ENCODE measurements at places on chromosomes 3 and 15. TPM values are rescaled to one million over a fixed set of nuclear protein-coding genes. Genes with fewer than 3 reads are reported as not detected.

- DNase-seq, result no peak
Measured at GRCh38 chr3:179981646-179982045, 55.1 kb downstream of the PEX5L start.

GRCh38 chr3:63918321-63918720 lies 6.1 kb upstream of the SCAANT1 start:
- no peak for DNase-seq

GRCh38 chr3:60703956-60704736 lies 547.1 kb downstream of the FHIT start:
- DNase-seq, result no peak

- DNase-seq, result no peak
Measured at GRCh38 chr3:71092665-71093064, 490.9 kb downstream of the FOXP1 start.

- DNase-seq, result no peak
Measured at GRCh38 chr3:53426918-53427317, 67.5 kb upstream of the CACNA1D start.

- DNase-seq, result no peak
Measured at GRCh38 chr3:130707902-130708601, 38.6 kb downstream of the PIK3R4 start.

DNA sequence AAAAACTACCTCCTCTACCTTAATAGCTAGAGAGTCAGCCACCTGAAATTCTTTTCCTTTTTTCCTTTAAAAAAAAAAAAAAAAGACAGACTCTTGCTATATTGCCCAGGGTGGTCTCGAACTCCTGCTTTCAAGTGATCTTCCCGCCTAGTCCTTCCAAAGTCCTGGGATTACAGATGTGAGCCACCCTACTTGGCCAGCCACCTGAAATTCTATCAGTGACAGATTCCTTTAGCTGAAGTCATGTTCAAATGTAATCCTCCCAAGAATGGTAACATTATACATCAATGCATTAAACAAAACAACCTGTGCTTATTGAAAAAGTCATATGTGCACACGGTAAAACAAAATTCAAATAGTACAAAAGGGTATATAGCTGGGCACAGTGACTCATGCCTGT lies 51.8 kb upstream of the ATOSA start:
- DNase-seq, result no peak

GRCh38 chr15:26838742-26839460 lies 28.0 kb upstream of the GABRA5 start:
- DNase-seq, result no peak

- DNase-seq, result no peak
Measured at GRCh38 chr3:178964551-178964950, 107.1 kb downstream of the ZMAT3 start.

DNA sequence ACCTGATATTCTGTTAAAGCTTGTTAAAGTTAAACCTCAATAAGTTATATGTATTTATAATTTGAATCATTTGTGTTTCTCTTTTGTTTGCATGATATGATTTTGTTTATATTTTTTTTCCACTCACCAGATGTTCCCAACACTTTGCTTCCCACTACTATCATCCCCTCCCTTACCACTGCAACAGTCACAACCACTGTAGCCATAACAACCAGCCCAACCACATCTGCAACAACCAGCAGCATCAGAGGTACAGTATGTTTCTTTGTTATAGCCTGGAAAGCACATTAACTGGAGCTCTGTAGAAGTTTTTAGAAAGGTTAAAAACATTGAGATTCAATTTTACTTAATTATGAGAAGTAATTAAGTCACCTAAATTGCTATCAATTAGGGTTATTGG lies 1011.9 kb downstream of the VGLL3 start:
- no peak for DNase-seq

DNA sequence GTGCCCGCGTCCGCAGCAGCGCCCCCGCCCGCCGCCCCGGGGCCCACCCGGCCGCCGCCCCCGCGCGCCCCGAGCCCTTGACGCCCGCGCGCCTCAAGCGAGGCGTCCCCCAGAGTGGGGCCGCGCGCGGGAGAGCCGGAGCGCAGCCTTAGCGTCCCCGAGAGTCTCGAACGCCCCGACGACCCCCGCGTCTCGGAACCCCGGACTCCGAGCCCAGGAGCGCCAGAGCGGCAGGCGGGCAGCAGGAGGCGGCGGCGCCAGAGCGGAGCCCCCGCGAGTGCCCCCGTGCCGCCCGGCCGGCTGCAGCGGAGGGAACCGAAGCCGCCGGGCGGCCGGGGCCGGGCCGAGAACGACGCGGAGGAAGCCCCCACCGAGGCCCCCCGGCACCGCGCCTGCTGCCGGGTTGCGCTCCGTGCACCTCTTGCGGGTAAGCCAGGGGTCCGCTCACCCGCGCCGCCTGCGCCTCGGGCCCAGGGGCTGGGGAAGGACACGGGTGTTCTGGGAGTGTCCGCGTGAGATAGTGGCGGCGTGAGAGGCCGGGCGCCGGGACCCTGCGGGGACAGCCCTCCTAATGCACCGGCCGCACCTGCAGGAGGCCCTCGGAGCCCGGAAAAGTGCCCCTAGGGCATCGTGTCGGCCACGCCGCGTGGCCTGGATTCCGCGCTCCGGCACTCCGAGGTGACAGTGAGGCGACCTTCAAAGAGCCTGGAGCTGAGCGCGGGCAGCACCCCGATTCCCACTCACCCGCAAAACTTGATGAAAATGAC lies 52.0 kb upstream of the ULK4 start:
- peak; percentile 49 for DNase-seq

DNA sequence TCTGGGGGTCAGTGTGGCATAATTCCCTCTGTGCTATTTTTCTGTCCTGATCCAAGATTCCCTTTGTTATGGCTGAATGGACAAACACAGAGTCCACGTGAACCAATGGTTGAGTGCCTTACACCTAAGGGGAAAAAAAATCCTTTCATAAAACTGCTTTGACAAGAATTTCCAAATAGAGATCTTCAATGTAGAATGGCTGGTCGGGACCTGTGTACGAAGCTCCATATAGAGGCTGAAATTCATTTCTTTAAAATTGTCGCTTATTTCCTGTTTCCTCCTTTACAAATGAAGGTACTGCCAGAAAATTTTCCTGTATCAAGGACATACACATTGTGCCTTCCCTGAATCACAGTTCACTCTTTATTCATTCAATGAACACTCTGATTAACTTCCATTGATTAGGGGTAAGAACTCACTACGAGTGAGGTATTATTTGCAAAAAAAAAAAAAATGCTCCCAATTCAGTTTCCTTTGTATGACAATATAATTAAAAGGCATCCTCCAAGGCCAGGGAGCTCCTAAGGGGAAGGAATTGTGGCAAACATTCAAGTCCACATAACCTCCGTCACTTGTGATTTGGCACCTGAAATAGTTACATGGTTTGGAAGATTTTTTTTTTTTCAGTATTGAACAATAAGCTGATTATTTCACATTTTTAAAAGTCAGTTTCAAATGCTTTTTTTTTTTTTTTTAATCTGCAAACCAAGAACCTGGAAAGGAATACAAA lies 293.8 kb downstream of the MEX3B start:
- DNase-seq, result no peak

- DNase-seq, result no peak
Measured at GRCh38 chr3:184678317-184679055, 33.4 kb downstream of the MAGEF1 start.

DNA sequence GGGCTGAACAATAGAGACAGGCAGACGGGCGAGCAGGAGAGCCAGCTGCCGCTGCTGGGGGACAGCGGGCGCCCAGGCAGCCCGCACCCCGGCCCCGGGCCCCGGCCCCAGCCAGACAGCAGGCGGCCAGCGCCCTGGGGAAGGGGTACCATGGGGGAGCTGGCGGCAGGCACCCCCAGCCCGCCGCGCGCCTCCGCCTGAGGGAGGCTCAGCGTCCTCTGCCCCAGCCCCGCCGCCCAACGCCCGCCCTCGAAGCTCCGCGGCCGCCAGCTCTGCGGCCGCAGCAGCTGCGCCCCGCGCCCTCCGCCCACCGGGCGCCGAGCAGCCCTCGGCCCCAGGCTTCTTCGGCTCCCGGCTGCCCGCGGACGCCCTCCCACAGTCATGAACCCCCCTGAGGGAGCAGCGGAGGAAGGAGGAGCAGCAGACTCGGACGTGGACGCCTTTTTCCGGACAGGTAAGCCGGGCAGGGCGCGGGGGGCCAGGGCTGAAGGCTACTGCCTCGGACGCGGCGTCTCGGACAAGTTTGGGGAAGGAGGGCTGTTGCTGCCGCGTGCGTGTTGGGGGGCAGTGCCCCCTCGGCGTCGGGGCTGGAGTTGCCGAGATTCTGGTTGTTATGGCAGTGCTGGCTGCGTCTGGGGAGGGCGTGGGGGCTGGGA lies 41.6 kb upstream of the ROPN1 start:
- peak; percentile 59 for DNase-seq

- DNase-seq, result no peak
Measured at GRCh38 chr3:12302564-12302963, 13.7 kb downstream of the PPARG start.

DNA sequence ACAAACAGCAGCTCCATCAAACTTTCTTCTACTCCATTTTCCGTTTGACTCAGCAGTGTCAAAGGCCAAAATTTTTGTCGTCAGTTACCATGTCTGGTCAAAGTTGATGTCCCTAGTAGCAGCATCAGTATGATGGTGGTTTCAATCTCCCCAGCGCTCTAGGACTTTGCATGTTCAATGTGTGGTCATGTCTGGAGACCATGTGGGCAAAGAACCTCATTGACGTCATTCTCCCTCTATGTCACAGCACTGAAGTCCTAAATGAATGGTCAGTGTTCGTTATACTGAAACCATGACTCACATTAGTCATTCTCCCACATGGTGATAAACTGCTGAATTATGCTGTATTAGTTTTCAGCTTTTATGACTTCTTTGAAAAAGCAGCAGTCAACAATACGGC lies 23.2 kb downstream of the SHC4 start:
- no peak for DNase-seq

DNA sequence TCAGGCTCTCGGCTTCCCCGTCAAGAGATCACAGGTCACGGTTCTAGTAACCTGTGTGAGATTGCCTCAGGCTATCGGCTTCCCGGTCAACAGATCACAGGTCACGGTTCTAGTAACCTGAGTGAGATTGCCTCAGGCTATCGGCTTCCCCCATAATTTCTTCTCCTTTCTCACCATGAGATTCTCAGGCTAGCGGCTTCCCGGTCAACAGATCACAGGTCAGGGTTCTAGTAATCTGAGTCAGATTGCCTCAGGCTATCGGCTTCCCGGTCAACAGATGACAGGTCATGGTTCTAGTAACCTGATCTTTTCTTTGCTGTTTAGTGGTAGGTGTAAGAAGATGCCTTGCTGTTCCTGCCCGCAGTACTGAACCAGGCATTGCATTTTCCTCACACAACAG lies 418.2 kb upstream of the ZNF717 start:
- no peak for DNase-seq

- DNase-seq, result no peak
Measured at GRCh38 chr3:14431452-14431916, 29.1 kb downstream of the SLC6A6 start.

SERINC4 gene
- 0.52 TPM for total RNA-seq

LARP6 gene
- total RNA-seq, result 3.8 TPM

CPA3 gene
- 1.8 TPM for total RNA-seq

SLC33A1 gene
- total RNA-seq, result 25.8 TPM
